ENCODE measurements at places on chromosomes 4 and X.

- DNase-seq, result no peak
Observed at GRCh38 chr4:184448141-184448540, 26.2 kb downstream of the IRF2 start.

DNA sequence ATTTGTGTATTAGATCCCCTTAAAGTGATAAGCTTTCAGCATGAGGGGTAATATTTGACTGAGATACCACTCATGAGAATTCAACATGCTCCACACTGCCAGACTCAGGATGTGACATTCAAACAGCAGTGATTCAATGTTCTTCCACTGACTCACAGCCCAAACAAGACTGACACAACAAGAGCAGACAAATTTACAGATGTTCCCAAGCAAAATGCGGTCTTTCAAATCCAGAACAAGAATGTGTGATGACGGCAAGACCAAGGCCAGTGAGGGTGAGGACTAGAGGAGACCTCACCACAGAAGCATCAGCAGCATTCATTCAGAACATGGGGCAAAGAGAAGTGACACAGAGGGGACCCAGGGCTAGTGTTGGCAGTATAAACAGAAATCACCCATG lies 99.3 kb upstream of the GRIA3 start:
- no peak for DNase-seq

DNA sequence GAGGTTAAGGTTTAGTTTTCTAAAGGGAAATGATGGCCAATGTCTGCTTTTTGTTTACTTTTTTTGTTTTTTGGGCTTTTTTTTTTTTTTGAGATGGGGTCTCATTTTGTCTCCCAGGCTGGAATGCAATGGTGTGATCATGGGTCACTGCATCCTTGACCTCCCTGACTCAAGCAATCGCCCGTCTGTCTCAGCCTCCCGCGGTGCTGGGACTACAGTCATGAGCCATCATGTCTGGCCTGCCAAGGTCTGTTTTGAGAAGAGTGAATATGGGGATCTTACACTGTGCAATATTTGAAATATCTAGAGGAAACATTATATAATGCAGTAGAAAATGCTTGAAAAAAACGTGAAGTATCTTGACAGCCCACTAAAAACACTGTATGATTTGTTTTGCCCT lies 162.5 kb downstream of the GASK1B start:
- DNase-seq, result no peak

DNA sequence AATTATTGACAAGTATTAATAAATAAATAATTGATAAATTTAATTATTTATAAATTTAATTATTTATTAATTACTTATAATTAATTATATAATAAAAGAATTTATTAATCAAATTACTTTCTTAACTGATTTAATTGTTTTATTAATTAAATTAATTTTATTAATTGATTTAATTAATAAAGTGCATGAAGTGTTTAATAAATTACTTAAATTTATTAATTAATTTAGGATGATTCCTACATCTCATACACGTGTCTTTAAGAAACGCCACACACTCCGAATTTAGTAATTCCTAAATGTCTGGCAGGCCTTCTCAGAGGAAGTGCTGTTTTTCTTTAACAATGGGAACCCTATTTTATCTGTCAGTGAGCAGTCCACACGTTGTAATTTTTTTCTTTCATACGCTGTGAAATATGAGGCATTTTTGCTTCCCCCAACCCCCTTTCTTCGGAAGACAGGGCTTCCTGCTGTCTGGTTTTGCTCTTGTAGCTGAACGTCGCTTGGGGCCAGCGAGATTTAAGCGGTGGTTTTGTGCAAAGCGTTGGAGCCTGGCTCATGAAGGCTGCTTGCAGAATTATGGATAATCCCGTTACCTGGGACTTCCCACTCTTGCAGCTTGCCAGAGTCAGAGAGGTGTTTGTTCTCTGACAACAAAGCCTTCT lies 46.8 kb downstream of the CRLF2 start:
- DNase-seq, result no peak

- no peak for DNase-seq
Observed at GRCh38 chrX:38149016-38149415, 71.7 kb downstream of the SRPX start.

DNA sequence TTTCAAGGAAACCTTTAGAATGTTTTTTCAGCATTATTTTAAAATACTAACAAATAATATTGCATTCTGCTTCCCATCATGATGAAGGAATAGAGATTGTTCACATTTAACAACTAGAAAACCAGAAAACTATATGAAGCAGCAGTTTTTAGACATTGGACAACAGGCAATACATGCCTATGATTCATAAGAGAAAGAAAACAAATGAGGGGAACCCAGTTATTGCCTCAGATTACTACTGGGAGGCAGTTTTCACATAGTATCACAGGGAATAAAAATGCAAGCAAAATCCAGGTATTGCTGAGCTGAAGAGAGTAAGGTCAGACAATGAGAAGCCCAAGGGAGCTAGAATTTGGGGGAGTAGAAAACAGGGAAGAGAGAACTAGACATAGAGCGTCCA lies 373.6 kb downstream of the MAPK10 start:
- no peak for DNase-seq

GRCh38 chr4:31081366-31081765 lies 361.2 kb downstream of the PCDH7 start:
- no peak for DNase-seq

DNA sequence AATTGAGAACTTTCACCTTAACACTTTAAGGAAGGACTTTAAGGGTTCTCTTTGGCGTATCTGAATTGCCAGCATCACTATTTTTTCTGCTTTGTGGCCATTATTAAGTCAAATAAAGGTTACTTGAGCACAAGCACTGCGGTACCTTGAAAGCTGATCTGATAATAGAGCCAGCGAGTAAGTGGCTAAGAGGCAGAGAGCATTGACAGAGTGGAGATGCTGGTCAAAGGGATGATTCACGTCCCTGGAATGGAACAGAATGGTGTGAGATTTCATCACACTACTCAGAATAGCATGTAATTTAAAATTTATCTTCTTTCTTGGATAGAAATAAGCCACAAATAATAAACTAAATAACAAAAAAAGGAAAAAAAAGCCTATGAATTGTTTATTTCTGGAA lies 57.1 kb upstream of the NPFFR2 start:
- no peak for DNase-seq

- no peak for DNase-seq
Observed at GRCh38 chrX:153061732-153062131, 5.5 kb downstream of the PNMA3 start.

GRCh38 chr4:3416270-3416669 lies 25.5 kb upstream of the HGFAC start:
- DNase-seq, result no peak

DNA sequence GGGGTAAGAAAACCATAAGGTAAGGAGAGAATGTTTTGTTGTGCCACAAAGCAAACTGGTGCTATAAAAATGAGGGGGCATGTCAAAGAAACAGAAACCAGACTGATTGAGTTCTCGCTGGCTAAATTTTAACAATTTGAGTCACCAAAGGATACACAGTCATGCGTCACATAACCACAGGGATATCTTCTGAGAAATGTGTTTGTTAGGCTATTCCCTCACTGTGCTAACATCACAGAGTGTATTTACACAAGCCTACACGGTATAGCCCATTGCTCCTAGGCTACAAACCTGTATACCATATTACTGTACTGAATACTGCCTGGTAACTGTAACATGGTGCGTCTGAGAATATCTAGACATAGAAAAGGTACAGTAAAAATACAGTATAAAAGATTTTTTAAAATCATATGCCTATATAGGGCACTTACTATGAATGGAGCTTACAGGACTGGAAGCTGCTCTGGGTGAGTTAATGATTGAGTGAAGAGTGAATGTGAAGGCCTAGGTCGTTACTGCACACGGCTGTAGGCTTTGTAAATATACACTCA lies 50.1 kb downstream of the FBXW7 start:
- no peak for DNase-seq

- DNase-seq, result no peak
Observed at GRCh38 chr4:164828955-164829354, 48.0 kb upstream of the APELA start.

DNA sequence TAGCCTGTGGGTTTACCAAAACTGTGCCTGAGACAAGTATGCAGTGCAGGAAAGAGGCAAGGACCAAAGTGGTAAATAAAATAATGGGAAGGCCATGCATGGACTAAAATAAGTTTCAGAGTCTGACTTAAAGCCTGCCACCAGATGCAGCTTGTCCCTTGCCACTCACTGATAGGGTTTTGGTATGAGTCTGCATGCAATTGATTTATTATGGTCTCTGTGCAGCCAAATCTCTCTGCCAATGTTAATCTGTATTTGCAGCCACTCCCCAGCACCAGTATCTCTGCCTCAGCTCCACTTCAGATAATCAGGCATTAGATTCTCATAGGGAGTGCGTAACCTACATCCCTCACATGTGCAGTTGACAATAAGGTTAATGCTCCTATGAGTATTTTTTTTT lies 5.5 kb upstream of the FGF2 start:
- DNase-seq, result no peak

- DNase-seq, result no peak
Observed at GRCh38 chrX:129965166-129965565, 17.3 kb upstream of the BCORL1 start.

GRCh38 chr4:147596377-147596776 lies 20.8 kb upstream of the TMEM184C start:
- no peak for DNase-seq

DNA sequence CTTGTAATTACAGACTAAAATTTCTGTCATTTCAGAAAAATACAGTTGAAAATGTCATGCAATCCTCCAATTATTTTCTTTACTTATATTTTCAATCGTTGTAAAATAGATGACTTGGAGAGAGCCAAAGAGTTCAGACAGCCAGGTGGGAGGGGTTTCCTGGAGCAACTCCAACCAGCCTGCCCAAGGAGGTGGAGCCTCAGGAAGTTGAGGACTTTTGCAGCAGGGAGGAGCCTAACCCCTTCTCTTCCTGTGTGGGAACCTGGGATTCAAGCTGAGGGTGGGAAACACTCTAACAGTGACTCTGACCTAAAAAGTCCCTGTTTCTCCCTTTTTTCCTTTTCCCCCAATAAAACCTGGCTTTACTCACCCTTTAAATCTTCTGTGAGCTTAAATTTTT lies 72.2 kb upstream of the GABRG1 start:
- DNase-seq, result no peak

GRCh38 chr4:186727977-186728519 lies 4.4 kb upstream of the FAT1 start:
- DNase-seq, result no peak

DNA sequence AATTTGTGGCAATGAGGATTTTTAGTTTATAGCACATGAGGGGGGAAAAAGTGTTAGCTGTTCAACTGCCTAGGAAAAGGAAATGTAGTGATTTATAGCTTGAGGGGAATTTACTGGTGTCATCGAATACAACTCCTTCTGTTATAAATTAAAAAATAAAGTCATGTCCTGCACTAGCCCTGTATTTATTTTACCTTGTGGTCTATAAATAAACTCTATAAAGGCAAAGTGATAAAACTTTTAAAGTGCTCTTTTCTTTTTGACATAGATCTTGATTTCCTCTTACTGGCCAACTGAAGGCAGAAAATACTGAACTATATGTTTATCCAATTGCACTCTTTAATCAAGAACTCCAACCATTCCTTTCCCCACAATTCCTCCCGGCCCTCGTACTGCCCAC lies 672.1 kb upstream of the SLIT2 start:
- no peak for DNase-seq

DNA sequence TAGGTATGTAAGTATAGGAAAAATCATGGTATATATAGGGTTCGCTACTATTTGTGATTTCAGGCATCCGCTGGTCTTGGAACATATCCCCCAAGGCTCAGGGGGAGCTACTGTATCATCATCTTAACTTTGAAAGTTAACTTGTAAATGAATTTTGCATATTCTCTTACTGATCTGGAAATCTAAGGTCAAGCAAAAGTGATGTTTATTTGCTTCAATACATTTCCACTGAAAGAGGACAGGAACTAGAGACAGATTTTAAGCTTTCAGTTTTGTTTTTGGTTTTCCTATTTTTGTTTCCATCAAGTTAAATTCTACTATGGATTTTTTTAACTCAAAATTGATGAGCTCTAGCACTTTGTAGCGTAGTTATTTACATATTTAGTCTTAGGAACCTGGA lies 56.2 kb downstream of the NAF1 start:
- DNase-seq, result no peak

DNA sequence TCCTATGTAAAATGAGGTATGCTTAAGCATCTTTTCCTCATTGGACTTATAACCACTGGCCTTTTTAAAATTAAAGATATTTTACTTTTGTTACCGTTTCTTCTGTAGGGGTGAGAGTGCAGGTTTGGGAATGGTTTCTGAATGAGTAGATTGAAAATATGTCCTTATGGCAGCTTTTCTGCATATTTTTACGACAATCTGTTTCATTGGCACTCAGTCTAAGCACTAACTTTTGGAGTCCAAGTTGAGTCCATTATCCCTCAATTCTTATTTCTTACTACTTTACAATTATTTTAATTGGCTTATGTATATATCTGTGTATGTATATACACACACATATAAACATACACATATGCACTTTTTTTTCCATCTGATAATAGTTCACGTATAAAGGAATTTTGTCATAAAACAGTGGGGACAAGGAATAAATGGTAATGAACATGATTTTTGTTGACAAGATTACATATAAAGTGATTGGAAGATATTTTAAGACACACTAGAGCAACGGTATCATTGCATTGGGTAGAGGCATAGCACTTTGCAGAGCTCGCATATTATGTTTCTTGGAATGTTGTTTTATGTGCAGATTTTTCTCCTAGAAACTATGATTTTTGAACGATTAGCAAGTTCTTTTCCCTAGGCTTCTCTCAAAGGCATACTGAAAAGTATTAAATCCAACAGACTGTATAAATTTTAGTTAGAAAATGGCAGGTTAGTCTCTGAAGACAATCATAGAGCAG lies 133.0 kb downstream of the FAT4 start:
- no peak for DNase-seq

DNA sequence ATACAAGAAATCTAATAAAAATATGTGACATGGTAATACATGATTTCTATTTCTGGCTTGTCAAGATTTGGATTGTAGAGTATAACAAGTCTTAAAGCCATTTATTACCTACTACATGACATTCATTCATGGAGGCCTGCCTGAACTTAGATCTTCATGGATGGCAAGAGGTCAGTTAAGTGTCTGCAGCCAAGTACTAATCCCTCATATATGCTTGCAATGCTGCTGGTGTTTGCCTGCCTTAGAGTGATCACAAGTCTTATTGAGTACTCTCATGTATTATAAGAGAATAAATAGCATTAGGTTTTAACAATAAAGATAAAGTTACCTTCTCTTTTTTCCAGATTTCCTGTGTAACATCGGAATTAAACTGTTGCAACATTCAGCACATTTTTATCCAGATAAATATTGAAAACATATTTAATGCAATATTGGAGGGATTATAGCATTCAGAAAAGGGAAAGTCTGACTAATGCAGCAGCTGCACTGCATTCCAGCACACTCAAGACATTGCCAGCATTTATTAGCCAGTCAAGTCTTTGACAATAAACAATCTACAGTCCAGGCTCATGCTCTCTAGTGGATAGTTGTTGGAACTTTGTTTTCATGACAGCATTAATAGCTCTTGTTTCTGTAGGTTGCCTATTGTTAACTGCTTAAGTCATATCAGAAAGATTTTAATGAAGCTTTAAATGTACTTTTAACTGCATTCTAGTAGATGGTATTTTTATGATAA lies 737.1 kb downstream of the FAT4 start:
- DNase-seq, result no peak
